Kidney epithelial cell (primary cell): ENCODE measurements at places on chromosomes 4 and X. TPM values are rescaled to one million over a fixed set of nuclear protein-coding genes. Genes with fewer than 3 reads are reported as not detected.

Gene ABHD18
- 8.4 and 11.0 TPM in 2 replicates for total RNA-seq

Gene PABPC4L
- total RNA-seq: 0.75 and 1.1 TPM in 2 replicates

Gene PITX2
- 0.29 and 1.3 TPM in 2 replicates for total RNA-seq

Gene NLRP2B
- total RNA-seq: not detected in 2 replicates

Gene MAPK10
- 1.6 and 2.7 TPM in 2 replicates for total RNA-seq

Gene PNMA3
- total RNA-seq: 1.5 and 1.7 TPM in 2 replicates

Gene AMBN
- not detected in 2 replicates for total RNA-seq

Gene TNMD
- total RNA-seq: not detected in 2 replicates

Gene RASL11B
- total RNA-seq: 0.67 and 2.1 TPM in 2 replicates

Gene CYBB
- total RNA-seq: 0.27 and 0.38 TPM in 2 replicates

Gene CT45A3
- not detected in 2 replicates for total RNA-seq

Gene PRSS12
- total RNA-seq: 1.6 and 2.3 TPM in 2 replicates

Gene PF4V1
- total RNA-seq: not detected in 2 replicates

Gene RTL9
- under 0.01 TPM in 1 of 2 replicates, not detected in the other for total RNA-seq

Gene SSX5
- total RNA-seq: not detected in 2 replicates

Gene SRPK3
- total RNA-seq: 0.08 and 0.27 TPM in 2 replicates

Gene GPR173
- 4.8 and 6.4 TPM in 2 replicates for total RNA-seq

Gene CA5B
- 6.1 and 8.4 TPM in 2 replicates for total RNA-seq

Gene ATP11C
- 23.1 and 32.4 TPM in 2 replicates for total RNA-seq

Gene AADAT
- 12.5 and 13.7 TPM in 2 replicates for total RNA-seq

Gene C4orf36
- 0.71 TPM in 1 of 2 replicates, not detected in the other for total RNA-seq

Gene OCIAD2
- total RNA-seq: 384 and 439 TPM in 2 replicates

Gene SLC9A7
- total RNA-seq: 9.8 and 12.3 TPM in 2 replicates

Gene SUPT20HL1
- total RNA-seq: not detected in 2 replicates

Gene ZNF182
- total RNA-seq: 3.3 and 3.6 TPM in 2 replicates

Gene PWWP3B
- total RNA-seq: 1.2 and 1.4 TPM in 2 replicates

Gene ZAR1
- not detected in 2 replicates for total RNA-seq

Gene BEND4
- total RNA-seq: 0.07 and 0.13 TPM in 2 replicates

Gene CTAG1B
- total RNA-seq: not detected in 2 replicates
